Muscle of back (tissue), 13 donors: ENCODE measurements at places on chromosomes 7 and 10. TPM values are rescaled to one million over a fixed set of nuclear protein-coding genes. Genes with fewer than 3 reads are reported as not detected.

The TDRD1 gene
- polyA plus RNA-seq: 0.23 TPM

The NOC3L gene
- 13.3 TPM for polyA plus RNA-seq

The LMOD2 gene
- 93.2 TPM for polyA plus RNA-seq

The SLC39A12 gene
- not detected for polyA plus RNA-seq

The ITPRIP gene
- polyA plus RNA-seq: 7.8 TPM

The CARD11 gene
- polyA plus RNA-seq: 0.34 TPM

The C10orf53 gene
- polyA plus RNA-seq: not detected

- no peak for DNase-seq
These were observed 1.4 kb downstream of the IDE start for GRCh38 chr10:92572362-92573090.

- DNase-seq: no peak
These were observed 247.5 kb downstream of the THSD7A start for GRCh38 chr7:11584406-11585031.

DNA sequence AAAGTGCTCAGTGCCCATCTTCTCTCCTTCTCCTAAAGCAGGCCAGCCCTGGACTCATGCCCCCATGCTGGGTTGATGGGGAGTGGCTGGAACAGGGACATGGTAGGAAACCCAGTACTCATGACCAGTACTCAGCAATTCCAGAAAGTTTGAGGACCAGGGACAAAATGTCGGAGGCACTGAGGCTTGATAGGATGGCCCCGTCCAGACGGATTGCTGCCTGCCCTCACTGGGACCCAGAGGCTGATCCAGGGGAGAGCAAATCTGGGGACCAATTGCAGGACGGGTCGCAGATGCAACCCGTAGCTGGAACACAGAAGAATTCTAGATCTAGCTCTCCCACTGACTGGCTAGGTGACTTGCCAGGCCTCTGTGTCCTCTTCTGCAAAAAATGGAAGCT lies 5.1 kb downstream of the ZCCHC24 start:
- DNase-seq: no peak

- DNase-seq: no peak
These were observed 48.4 kb downstream of the FGFBP3 start for GRCh38 chr10:91860885-91861284.

- DNase-seq: no peak
These were observed 186.2 kb upstream of the MKLN1 start for GRCh38 chr7:131141443-131141967.

- DNase-seq: no peak
These were observed 184.8 kb upstream of the NRP1 start for GRCh38 chr10:33519130-33519860.

- no peak for DNase-seq
These were observed 32.8 kb downstream of the PTEN start for GRCh38 chr10:87896216-87896615.

GRCh38 chr7:142332421-142332820 lies 74.6 kb upstream of the PRSS58 start:
- no peak for DNase-seq

GRCh38 chr10:51918884-51919325 lies 219.5 kb upstream of the CSTF2T start:
- DNase-seq: no peak

DNA sequence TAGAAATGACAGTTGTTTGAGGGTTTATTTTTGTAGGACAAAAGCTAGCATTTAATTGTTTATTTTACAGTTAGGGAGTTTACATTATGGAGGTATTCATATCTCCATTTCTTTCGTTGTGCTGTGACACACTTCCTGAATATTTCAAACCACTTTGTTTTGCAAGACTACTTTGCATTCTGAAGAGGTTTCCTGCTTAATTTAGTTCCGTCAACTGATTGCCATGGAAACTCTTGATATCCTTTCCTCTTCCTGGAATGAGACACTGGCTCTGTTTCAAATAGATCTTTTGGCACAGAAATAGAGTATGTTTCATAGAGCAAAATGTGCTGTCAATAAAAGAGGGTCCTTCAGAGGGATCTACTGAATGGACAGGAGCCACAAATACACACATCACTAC lies 159.5 kb upstream of the AGR3 start:
- DNase-seq: peak; percentile 39

GRCh38 chr7:75546237-75547015 lies 54.3 kb downstream of the SPDYE5 start:
- no peak for DNase-seq

- DNase-seq: no peak
These were observed 272.3 kb downstream of the SEMA3D start for GRCh38 chr7:84914598-84914997.

DNA sequence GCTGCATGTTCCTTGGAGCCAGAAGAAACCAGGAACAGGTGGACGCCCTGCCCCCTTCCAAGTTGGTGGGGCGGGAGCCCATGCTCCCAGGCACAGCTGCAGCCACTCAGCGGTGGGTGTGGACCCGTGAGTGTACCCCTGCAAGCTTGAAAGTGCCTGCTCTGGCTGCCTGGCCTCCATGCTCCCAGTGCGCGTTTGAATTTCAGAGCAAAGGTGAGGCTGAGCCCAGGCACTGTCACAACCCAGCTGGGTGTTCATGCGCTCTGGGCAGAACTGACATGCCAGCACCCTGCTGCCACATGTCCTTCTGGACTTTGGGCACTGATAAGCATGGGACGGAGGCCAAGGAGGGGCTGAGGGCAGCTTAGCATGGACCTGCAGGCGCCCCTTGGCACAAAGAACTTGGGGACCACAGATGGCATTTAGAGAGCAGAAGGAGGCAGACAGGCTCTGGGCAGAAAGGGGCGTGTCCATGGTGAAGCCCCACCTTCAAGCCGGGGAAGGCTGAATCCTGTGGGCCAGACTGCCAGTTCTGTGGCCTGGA lies 402.0 kb upstream of the NRG3 start:
- no peak for DNase-seq

DNA sequence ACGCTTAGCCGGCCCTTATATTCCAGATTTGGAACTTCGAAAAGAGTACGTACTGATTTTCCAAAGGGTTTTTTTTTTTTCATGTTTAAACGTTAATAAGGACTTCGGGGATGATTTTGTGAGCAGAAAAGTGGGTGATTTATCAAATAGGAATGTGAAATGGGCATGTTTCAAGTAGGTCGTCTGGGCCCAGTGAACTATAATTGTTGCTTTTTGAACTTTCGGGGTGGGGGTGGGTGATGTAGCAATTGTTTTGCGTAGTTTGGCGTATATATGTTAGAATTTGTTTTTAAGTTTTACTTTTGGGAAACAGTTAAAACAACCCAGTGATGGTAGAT lies 299 bp upstream of the PBLD start:
- DNase-seq: no peak

- no peak for DNase-seq
These were observed 53.5 kb downstream of the SEPTIN7 start for GRCh38 chr7:35854311-35854710.

DNA sequence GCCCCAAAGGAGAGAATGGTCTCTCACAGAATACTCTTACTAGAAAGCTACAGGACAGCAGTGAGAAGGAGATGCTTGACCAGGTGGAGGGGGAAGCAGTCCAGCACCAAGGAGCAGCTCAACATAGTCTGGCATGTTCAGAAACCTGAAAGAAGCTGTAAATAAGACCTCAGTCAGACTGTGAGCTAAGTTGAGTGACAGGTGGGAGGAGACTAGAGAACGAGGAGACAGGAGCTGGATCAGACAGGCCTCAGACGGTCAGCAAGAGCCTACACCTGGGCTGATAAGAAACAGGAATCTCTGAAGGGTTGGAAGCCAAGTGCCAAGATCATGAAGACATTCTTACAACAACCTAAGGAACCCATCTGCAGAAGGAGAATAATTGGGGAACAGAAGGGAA lies 54.5 kb downstream of the ELMO1 start:
- no peak for DNase-seq

- DNase-seq: no peak
These were observed 20.3 kb downstream of the MRPS24 start for GRCh38 chr7:43849047-43849446.

GRCh38 chr7:83643012-83643411 lies 5.9 kb downstream of the SEMA3E start:
- no peak for DNase-seq

- no peak for DNase-seq
These were observed 335.8 kb downstream of the PRPF18 start for GRCh38 chr10:13922586-13922985.
